ENCODE measurements at places on chromosomes 4 and X.

DNA sequence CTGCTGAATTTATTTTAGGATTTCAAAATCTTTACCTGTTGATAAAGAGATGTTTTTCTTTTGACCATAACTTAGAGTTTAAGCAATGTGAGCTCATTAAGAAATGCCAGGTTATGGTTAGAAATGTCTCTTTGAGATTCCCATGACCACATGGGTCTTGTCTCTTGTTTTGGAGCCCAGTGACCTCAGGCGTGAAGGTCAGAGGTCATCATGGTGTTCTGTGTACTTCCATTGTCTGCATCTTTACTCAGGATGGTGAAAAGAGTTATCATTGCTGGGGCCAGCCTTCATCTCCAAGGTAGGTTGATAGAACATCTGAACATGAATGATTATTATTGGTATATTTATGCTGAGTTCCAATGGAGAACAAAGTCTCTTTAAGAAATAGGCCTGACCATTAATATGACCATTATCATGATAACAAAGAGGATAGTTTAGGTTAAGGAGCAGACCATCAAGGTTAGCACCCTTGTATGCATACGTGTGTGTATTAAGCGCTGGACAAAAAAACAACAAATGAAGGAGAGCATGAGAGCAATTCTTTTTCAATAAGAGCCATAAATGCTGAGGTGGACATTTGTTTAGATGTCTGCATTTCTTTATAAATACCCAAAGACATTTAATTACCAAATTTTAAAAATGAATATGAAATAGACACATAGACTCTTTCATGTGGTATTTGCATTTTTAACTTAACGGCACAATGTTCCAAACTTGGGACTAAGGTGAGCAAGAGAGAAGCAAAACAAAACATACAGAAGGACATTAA lies 120.6 kb upstream of the PAQR3 start:
- no peak for DNase-seq

DNA sequence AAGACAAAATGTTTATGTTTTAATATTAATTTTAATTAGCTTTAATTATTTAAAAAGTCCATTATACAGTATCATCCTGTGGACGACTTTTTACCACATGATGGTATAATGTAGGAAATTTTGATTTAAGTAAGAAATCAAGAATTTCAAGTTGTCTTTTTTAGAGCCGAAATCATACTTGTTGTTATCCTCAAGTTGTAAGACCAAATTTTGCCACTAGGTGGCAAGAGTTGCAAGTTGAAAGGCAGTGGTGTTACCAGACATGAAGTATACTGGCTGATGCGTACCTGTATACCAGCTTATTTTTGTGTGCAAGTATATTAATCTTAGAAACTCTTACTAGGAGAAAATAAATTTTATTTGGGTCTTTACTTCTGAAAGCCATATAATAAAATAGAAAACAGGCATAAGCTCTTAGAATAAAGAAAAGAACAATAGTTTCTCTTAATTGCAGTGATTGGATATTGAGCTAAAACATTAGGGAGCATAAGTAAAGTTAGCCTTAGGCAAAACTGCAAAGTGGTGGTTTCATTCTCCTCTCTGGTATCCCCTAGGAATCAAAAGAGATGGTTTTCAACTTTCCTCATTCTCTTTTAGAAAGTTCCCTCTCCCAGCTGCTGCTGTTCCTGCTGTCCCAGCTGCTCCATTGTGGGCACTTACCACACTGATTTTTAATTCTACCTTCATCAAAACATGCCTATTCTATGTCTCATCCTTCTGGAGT lies 118.0 kb upstream of the WDFY3 start:
- DNase-seq, result no peak

- DNase-seq, result no peak
These were observed 923.9 kb upstream of the LCORL start for GRCh38 chr4:18945464-18945863.

DNA sequence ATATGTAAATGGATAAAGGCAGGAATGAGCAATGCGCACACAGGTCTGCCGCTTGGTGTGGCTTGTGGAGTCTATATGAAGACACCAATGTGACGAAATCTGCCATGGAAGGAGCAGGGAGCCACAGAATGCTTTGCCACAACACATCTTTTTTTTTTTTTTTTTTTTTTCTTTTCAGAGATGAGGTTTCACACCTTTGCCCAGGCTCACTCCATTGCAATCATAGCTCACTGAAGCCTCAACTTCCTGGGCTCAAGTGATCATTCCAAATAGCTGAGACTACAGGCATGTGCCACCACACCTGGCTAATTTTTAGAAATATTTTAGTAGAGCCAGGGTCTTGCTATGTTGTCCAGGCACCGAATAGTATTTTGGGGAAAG lies 17.4 kb upstream of the SLC34A2 start:
- no peak for DNase-seq

GRCh38 chrX:24876530-24877287 lies 139.1 kb downstream of the ARX start:
- DNase-seq, result no peak

- no peak for DNase-seq
These were observed 56.9 kb upstream of the CXCL8 start for GRCh38 chr4:73683456-73683855.

DNA sequence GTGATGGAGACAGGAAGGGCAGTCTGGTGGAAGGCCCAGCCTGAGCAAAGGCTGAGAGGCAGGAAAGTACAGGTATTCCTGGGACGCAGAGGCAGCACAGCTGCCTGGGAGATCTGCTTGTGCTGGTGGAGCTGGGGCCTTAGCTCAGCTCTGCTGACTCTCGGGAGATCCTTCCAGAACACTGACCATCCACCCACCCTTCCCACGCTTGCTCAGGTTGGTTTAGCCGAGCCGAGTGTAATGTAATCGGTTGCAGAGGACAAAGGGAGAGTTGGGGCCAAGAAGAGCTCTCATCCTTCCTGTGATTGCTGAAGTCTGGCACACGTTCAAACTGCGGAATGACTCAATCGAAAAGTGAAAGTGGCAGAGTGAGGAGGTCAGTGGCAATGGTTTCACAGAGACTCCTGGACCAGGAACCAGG lies 43.1 kb upstream of the GPR78 start:
- no peak for DNase-seq

DNA sequence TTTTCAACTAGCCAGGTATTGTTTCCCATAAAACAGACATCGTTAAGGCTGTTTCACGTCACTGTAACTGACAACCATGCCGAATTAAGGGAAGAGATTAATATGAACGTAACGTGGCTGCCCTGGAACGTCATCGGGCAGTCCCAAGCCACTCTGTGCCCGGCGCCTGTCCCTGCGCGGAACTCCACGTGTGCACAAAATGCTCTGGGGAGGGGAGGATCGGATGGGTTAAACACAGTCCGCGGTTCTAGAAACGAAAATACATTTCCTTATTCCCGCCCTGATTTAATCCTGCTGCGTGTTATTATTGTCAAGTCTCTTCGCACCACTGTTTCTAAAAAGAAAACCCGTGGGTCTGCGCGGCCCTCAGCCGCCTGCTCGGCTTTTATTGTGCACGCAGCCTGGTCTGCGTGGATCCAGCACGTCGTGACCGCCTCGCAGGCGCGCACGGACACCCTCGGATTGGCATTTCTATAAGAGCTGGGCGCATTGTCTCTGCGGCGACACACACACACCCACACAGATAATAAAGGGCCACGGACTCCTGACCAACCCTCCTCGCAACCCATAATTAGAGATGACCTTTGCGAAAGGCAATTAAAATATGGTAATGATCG lies 69.6 kb upstream of the BCOR start:
- DNase-seq, result no peak

DNA sequence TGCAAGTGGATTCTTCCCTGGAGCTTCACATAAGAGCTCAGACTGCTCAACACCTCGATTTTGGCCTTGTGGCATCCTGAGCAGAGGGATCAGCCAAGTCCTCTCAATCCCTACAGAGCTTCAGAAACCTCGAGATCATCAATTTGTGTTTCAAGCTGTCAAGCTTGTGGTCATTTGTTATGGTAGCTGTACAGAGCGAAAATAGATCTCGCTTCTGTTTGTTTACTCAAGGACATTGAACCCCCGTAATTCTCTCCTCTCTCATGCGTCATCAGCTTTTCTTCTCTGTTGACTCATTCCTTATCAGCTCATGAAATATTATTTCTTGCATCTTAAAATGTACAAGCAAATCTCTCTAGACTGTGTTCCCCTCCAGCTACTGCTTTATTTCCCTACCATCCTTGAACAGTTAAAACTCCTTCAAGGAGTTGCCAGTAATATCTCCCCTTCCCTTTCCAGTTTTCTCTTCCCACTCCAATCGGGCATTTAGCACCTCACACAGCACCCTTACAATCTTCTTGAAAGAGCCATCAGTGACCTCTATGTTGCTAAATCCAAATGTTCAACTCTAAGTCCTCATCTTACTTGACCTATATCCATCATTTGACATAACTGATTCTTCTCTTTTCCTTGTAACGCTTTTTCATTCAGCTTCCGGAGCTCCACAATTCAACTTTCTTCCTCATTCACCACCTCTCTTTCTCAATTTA lies 106.2 kb upstream of the FAT1 start:
- no peak for DNase-seq

DNA sequence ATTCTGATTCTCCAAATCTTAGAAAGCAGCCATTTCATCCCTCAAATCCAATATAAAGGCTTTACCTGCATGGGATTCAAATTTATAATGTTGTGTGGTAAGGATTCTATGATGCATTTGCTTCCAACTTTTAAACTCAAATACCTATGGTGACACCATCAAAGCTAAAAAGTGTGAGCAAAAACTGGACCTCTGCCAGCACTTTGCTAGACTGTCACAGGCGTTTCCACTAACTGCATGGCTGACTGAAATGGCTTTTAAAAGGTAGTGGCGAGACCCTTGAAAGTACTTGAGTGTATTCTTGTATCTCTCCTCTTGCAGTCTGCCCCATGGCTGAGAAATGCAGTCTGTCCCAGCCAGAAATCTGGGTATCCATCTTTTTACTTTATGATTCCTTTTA lies 169.4 kb downstream of the AMELX start:
- DNase-seq, result no peak

DNA sequence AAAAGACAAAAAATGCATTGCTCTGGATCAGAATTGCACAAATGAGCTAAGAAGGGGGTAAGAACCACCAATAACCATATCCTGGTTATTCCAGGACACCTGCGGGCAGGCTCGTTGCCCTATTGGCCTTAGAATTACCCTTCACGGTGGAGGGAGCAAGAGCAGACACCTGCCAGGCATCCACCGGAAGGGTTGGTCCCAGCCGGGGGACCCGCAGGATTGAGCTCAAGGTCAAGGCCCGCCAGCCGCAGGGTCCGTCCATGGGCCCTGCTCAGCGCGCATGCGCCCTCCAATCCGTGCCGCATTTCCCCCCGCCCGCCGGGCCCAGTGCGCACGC lies 575 bp downstream of the SLC25A6 start:
- no peak for DNase-seq

- no peak for DNase-seq
These were observed 24.0 kb downstream of the DOCK11 start for GRCh38 chrX:118519411-118520215.

- DNase-seq, result no peak
These were observed 899 bp downstream of the LYAR start for GRCh38 chr4:4289055-4289454.

- DNase-seq, result no peak
These were observed 113.3 kb upstream of the SHISA3 start for GRCh38 chr4:42284030-42284429.

- DNase-seq, result no peak
These were observed 2.5 kb downstream of the FAM50A start for GRCh38 chrX:154446430-154446829.
